ENCODE measurements at places on chromosomes 1 and 21.
A peak's percentile ranks its signal among the peaks of the same experiment; 100 is the strongest.

DNA sequence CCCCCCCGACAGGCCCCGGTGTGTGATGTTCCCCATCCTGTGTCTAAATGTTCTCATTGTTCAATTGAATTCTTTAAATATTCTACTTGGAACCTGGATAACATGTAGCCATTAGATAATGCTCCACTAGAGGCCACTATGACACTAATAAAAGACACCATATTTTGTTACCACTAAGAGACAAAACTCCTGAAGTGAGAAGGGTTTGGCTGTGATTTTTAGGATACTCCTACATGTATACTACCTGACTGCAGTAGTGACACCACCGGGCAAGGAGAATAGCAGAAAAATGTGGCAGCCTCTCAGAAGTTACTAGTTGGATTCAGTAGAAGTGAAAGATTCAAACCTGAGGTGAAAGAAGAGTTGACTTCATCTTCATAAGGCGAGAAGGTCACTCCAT, 36.0 kb downstream of the F5 start:
- DNase-seq: peak; percentile 20

- DNase-seq: no peak
Observed at GRCh38 chr1:1600861-1601563, 1.1 kb upstream of the FNDC10 start.

DNA sequence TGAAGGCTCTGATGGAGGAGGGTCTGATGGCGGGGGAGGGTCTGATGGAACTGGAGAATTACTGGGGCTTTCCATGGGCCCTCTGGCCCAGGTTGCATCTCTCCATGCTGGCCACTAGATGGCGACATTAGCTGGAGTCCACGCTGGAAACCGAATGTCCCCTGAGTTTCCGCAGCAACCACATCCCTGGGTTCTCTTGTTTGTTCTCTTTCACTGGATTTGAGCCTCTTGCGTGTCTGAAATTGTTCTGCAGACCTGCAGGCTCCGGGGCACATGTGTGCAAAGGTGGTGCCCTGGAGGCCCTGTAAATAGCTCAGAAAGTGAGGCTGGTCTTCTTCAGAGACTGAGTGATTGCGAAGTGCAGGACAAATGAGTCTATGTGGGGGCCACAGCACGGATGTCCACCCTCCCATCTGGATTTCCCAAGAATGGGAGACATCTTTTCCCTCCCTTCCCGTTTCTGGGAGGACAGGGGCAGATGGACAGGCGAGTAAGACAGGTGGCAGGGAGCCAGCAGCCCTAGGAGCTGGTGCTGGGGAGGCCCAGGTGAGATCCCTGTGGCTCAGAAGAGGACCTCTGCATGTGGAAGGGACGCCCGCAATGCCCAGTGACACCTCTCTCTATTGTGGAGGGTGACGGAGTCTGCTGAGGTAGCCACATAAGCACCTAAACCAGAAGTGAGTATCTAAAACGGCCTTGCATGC, 73.2 kb upstream of the ABCG1 start:
- peak; percentile 6 for DNase-seq

DNA sequence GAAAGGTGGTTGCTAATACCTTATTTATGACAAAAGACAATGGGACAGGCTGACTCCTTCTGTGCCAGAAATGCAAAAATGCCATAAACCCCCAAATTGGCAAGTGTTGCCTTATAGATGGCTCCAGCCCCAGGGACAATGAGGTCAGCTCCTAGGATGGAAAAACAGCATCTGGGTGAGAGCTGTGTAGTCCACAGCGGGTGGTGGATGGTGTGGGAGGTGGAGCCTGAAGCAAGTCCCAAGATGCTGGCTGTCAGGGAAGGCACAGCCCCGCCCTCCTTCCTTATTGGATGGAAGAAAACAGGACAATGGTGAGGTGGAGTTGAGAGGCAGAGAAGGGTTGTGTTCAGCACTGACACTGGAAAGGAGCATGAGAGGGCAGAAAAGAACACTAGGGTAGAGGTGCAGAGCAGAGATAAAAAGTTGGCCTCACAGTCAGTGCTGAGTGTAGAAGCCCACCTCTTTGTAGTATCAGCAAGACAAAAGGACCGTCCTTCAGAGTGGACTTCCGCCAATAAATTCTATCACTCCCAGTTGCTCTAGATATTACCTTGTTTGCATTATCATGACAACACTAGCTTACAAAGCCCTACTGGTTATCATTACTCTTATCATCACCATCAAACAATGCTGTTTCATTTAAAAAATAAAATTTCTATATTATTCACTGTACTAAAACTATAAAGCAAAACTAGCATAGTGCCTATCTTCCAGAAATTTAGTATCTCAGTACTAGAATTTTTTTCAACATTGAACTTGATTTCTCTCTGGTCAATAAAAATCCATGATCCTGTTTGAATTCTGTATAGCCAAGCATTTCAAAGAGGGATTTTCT, 3.7 kb upstream of the SDE2 start:
- peak; percentile 10 for DNase-seq

DNA sequence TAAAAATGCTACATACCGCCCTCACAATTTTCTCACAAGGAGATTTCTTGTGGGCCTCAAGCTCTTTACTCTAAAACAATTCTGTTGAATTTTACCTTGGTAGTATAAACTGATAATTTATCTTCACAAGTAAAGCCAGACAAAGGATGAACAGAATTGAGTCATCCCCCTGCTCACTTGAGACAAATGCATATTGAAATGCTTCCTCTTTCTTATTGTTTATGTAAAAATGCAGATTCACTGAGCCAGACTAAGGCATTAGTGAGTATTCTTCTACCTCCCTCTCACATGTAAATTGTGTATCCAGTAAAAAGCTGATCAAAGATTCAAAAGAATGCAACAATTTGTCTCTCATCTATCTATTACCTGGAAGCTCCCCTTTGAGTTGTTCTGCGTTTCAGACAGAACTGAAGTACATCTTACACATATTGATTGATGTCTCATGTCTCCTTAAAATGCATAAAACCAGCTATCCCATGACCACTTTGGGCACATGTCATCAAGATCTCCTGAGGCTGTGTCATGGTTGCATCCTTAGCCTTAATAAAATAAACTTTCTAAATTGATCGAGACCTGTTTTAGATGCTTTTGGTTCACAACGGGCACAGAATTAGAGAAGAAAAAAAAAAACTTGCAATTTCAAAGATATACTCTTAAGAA, 743.1 kb upstream of the B3GALT2 start:
- DNase-seq: peak; percentile 10

DNA sequence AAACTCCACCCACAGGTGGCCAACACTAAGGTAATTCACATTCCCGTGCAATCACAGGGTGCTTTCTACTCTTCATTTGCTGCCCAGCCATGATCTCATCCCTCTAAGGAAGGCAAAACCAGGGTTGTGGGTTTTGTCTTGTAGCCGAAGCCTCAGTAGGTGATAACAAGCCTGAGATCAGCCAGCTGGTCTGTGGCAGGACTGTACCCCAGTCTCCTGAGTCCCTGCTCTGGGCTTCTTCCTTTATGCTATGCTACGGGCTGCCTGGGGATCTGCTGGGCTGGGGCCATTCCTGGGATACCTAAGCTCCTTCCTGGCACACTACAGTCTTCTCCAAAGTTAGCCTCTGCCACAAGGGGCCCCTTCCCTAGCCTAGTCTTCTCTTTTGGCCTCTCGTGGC, 9.8 kb downstream of the PPFIA4 start:
- peak; percentile 16 for DNase-seq

DNA sequence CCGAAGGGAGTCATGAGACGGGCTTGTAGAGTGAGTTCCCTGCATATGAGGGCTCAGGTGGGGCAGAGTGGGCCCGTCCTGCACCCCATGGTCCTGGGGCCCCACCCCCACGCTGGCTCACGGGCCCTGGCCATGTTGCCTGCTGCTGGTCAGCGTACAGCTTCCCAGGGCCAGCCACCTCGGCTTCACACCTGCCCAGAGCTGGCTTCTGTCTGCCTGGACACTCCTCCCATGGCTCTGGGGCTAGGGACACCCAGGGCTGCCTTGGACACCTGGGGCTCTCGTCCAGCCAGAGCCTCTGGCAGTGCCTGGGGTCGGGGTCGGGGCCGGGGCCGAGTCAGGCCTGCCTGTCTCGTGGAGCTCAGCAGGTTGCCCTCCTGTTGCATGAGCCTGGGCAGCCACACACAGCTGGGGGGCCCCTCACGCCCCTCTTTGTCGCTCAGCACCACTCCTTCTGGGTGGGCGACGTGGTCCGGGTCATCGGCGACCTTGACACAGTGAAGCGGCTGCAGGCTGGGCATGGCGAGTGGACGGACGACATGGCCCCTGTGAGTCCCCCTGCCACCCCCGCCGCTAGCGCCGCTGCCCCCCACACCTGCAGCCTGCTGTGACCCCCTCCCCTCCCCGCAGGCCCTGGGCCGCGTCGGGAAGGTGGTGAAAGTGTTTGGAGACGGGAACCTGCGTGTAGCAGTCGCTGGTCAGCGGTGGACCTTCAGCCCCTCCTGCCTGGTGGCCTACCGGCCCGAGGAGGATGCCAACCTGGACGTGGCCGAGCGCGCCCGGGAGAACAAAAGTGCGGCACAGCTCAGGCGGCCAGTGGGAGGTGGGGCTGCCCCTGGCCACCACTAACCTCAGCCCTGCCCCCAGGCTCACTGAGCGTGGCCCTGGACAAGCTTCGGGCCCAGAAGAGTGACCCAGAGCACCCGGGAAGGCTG, 5.5 kb upstream of the MMP23B start:
- DNase-seq: no peak

DNA sequence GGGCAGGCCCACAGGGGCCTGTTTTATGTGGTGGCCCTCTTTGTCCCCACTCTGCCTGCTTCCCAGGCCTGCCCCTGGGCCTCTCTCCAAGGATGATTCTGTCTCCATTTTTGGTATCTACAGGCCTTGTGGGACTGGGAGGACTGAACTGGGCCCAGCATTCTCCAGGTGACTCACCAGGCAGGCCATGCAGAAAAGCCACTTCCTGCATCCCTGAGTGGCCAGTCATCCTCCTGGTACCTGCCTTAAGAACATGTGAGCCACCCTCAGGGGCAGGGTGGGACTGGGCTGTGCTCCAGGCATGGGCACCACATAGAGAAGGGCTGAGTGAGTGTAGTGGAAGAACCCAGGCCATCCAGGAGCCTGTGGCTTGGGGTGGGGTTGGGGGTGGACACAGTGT, 20.0 kb upstream of the BCAR3 start:
- peak; percentile 100 for DNase-seq
